ENCODE measurements at places on chromosomes 4 and X.

- DNase-seq: no peak
Observed at GRCh38 chr4:106186201-106186600, 129.8 kb downstream of the TBCK start.

DNA sequence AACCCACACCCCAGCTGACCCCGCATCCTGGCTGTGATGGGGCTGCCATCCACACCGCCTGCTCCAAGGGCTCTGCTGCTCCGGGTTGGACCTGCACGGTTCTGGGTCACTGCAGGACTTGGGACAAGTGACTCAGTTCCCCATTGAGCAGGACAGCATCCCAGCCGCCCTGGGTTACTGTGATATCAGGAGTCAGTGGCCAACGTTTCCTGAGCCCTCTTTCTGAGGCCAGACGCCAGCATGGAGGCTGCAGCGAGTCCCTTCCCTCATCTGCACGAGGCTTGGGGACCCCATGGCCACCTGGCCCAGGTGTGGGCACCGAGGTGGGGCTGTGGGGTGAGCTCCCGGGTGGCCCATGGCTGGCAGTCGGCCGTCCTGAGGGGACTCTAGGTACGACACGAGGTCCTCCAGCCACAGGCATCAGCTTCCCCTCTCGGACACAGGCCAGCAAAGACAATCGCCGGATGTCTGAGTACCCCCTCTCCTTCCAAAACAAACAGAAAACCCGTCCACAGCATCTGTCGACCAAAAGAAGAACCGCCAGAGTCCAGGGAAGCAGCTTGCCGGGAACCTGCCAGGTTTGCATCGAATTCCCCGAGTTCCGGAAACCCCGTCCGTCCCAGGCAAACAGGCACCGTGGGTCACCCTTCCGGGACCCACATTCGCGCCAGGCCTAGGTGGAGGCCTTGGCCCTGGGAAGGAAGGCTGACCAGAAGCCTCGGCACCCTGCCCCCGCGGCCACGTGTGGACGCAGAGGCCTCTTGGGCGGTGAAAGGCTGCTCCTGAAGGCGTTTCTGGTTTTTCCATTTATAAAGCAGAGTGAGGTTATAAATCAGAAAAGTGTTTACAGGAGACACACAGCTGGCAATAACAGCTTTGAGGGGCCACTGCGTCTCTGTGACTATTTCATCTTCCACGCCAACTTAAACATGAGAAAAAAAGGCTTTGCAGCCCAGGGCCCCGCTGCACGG, 136.0 kb downstream of the FAM53A start:
- no peak for DNase-seq

GRCh38 chrX:134761788-134762187, 103.5 kb upstream of the PLAC1 start:
- DNase-seq: no peak

GRCh38 chrX:93461060-93461459, 212.3 kb downstream of the NAP1L3 start:
- DNase-seq: no peak

DNA sequence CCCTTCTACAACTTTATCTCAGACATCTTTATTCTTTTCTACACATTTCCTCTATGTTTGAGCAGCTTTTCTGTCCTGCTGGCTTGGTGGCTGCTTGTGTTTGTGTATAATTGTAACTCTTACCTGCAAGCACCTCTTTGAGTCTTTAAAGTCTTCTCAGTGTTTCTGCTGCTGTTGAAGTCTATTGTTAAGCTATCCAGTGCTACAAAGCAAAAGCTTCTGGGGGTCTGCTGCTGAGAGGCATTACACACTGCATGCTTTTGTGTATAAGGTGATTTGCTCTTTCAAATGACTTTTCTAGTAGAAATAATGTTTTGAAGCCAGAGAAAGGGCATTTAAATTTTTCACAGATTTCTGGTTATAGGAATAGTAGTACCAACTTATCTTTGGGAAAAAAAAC, 241.8 kb downstream of the DTHD1 start:
- no peak for DNase-seq

GRCh38 chrX:138057883-138058282, 492.0 kb downstream of the ZIC3 start:
- DNase-seq: no peak

GRCh38 chrX:68728186-68728585, 80.7 kb downstream of the STARD8 start:
- no peak for DNase-seq

DNA sequence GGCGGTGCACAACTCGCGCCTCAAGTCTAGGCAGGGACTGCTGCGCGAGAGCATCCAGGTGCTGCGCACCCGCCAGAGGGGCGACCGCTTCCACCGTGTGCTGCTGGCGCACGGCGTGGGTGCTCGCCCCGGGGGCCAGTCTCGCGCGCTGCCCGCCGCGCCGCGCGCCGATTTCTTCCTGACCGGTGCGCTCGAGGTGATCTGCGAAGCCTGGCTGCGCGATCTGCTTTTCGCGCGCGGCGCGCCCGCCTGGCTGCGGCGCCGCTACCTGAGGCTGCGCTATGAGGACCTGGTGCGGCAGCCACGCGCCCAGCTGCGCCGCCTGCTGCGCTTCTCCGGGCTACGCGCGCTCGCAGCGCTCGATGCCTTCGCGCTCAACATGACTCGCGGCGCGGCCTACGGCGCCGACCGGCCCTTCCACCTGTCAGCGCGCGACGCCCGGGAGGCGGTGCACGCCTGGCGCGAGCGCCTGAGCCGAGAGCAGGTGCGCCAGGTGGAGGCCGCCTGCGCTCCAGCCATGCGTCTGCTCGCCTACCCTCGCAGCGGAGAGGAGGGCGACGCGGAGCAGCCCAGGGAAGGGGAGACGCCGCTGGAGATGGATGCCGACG, 1.3 kb downstream of the CHST7 start:
- DNase-seq: no peak

- DNase-seq: no peak
Observed at GRCh38 chr4:74487771-74488170, 42.8 kb downstream of the AREG start.

GRCh38 chrX:96684339-96685209, at the start of gene DIAPH2:
TSS of gene DIAPH2 (plus strand) at chrX:96684842.
- peak; percentile 30 for DNase-seq

DNA sequence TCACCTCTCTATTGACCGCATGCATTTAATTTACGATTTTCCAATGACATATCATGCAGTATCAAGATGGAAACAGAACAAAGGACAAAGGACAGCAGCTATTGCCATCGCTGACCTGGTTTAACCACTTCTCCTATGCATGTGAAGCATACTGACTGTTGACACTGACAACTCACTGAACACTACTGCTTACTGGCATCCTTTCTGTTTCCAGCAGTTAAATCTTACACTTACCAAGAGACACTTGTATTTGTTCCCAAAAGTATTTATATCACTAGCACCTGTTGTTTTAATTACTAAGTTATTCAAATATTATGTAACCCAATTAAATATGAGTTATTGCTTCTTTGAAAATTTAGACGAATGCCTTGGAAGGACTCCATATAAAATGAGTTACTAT, 176.7 kb downstream of the PDGFC start:
- DNase-seq: no peak

DNA sequence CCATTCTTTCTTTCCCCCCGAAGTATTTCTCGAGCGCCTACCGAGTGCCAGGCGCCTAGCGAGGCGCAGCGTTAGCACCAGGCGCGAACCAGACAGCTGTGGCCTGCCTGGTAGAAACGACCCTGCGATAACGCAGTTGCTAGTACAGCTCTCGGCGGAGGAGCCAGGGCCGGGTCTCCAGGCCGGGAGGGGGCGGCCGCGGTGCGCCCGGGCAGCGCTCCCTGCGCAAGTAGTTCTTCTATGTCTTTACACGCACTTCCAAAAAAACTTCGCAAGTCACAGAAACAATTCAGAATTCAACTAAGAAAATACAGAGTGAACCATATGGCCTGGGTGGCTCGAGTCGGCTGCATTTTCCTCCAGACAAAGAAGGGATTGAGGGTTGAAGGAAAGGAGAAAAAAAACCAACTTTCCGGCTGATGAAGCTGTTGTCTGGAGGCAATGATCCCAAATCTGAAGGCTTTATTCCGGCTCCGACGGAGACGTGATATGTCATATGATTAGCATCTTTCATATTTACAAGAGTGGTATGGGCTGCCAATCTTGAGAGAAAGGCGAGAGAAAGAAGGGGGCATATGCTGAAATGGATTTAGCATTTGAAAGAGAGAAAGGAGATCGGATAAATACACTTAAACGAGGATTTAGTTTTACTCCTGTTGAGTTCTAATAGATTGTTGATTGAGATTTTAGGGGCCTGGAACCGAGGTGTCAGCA, 7.2 kb upstream of the NEUROG2 start:
- no peak for DNase-seq

DNA sequence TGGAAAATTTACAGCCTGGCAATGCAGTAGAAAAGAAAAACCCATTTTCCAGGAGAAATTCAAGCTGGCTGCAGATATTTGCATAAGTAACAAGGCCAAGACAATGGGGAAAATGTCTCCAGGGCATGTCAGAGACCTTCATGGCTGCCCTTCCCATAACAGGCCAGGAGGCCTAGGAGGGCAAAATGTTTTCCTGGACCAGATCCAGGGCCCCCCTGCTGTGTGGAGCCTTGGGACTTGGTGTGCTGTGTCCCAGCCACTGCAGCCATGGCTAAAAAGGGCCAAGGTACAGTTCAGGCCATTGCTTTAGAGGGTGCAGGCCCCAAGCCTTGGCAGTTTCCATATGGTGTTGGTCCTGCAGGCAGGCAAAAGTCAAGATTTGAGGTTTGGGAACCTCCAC, 29.8 kb downstream of the SOX3 start:
- DNase-seq: no peak

GRCh38 chr4:81896936-81897335, 425.2 kb upstream of the RASGEF1B start:
- no peak for DNase-seq

DNA sequence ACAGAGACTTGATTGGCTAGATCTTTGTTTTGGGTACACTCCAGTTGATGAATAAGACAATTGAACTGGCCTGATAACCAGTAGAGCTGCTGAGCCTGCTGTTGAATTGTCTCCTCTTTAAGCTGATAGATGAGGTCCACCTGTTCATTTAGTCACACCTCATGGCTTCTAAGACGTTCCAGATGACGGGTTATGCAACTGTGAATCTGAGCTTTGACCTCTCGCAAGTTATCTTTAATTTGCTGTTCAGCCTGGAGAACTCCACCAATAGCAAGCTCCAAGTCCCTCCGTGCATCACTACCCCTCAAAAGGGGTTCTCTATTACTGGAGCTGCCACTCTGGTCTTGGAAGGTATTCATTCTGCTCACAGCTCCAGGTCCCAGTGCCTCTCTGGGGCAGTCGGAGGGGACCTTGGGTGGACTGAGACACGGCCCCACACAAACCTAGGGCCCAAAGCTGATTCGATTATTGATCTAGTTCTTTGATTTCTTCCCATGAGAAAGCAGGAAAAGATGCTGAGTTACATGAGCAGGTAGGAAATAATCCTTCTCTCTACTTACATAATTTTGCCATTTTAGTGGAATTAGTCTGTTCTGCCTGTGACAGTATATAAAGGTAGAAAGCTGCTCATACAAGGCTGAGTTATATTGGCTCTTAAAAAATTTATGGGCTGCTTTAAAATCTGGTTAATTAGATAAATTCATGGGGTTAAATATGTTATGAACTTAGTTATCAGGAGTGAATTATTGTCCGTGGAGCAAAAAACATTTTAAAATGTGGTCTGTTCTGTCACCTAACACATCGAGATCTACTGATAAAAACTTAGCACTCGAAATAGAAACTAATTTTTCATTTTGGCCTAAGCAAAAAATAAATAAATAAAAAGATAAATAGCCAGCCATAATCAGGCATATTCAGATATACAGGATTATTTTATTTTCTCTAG, 6.8 kb downstream of the MMAA start:
- DNase-seq: no peak

- no peak for DNase-seq
Observed at GRCh38 chrX:44291468-44292092, 51.9 kb downstream of the EFHC2 start.

DNA sequence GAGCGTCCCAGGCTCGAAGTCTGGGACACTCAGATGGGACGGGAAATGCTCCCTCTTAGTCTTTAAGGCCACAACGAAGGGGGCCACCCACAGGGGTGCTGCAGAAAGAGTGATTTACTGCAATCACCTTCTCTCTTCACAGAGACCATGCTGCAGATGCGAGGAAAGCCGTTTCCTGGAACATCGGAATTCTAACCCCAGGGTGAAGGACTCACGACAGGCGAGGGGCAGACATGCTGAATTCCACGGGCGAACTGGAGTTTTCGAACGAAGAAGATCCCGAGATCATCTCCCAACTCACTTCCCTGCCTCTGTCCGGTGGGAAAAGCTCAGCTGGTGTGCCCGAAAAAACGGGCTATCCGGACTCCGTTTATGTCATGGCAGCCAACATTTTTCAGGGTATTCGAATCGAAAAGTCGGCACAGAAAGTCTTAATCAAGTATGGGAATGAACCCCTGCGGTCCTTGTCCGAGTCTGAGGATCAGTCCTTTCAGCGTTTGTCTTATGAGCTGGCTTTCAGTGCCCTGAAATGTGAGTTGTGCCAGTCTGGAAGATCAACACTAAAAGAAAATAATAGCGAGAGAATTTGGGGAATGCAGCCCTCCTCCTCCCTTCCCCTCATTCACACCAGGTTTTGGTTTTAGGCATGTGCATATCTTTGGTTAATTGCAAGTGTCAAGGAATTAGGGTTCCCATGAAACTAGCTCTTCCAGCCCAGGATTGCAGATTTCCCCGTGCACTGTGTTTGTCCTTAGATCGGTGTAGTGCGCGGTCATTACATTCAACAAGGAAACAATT, 905 bp downstream of the NSUN7 start:
- DNase-seq: no peak
